ENCODE measurements at places on chromosomes 16 and 17. TPM values are rescaled to one million over a fixed set of nuclear protein-coding genes. Genes with fewer than 3 reads are reported as not detected.

DNA sequence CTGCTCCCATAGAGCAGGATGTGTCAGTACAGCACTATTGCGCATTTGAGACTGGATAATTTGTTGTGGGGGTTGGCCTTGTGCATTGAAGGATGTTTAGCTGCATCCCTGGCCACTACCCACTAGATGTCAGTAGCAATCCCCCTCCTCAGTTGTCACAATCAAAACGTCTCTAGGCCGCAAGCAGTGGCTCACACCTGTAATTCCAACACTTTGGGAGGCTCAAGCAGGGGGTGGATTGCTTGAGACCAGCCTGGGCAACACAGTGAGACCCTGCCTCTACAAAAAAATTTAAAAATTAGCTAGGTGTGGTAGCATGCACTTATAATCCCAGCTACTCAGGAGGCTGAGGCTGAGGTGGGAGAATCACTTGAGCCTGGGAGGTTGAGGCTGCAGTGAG is 48.4 kb downstream of the CENPV start:
- DNase-seq, result no peak
- no peak overlapping the region for H3K4me3 ChIP-seq
- H3K36me3 ChIP-seq, result no peaks in the 10 kb centered on the region
- no peaks in the 10 kb centered on the region for H3K27me3 ChIP-seq
- H3K4me1 ChIP-seq, result no peaks in the 10 kb centered on the region

GRCh38 chr17:11308531-11308930 is 67.5 kb downstream of the SHISA6 start:
- H3K27me3 ChIP-seq, result no peaks in the 10 kb centered on the region
- no peaks in the 10 kb centered on the region for H3K36me3 ChIP-seq
- DNase-seq, result peak; percentile 78
- peaks cover 7% of the 10 kb centered on the region for H3K4me1 ChIP-seq

- H3K27ac ChIP-seq, result no peak overlapping the region
- no peaks in the 10 kb centered on the region for H3K36me3 ChIP-seq
- no peak for DNase-seq
- H3K4me1 ChIP-seq, result no peaks in the 10 kb centered on the region
- no peak overlapping the region for H3K4me3 ChIP-seq
Observed at GRCh38 chr17:72631568-72631948, 460.9 kb downstream of the SLC39A11 start.

GRCh38 chr17:44345454-44346026 is 438 bp downstream of the GRN start:
- no peak for DNase-seq
- H3K4me1 ChIP-seq, result peaks cover 32% of the 10 kb centered on the region

PHOSPHO1 gene
- 1.4 TPM for total RNA-seq

GRCh38 chr17:7312432-7313087 is 2.6 kb downstream of the GPS2 start:
- H3K4me3 ChIP-seq, result no peak overlapping the region
- peaks cover 49% of the 10 kb centered on the region for H3K36me3 ChIP-seq
- peaks cover 56% of the 10 kb centered on the region for H3K4me1 ChIP-seq

- H3K4me1 ChIP-seq, result no peaks in the 10 kb centered on the region
- no peak for DNase-seq
- H3K27me3 ChIP-seq, result no peaks in the 10 kb centered on the region
- H3K36me3 ChIP-seq, result peaks cover 73% of the 10 kb centered on the region
Observed at GRCh38 chr17:4154201-4154600, 11.2 kb downstream of the CYB5D2 start.

TLCD1 gene
- 1.0 TPM for total RNA-seq

DNA sequence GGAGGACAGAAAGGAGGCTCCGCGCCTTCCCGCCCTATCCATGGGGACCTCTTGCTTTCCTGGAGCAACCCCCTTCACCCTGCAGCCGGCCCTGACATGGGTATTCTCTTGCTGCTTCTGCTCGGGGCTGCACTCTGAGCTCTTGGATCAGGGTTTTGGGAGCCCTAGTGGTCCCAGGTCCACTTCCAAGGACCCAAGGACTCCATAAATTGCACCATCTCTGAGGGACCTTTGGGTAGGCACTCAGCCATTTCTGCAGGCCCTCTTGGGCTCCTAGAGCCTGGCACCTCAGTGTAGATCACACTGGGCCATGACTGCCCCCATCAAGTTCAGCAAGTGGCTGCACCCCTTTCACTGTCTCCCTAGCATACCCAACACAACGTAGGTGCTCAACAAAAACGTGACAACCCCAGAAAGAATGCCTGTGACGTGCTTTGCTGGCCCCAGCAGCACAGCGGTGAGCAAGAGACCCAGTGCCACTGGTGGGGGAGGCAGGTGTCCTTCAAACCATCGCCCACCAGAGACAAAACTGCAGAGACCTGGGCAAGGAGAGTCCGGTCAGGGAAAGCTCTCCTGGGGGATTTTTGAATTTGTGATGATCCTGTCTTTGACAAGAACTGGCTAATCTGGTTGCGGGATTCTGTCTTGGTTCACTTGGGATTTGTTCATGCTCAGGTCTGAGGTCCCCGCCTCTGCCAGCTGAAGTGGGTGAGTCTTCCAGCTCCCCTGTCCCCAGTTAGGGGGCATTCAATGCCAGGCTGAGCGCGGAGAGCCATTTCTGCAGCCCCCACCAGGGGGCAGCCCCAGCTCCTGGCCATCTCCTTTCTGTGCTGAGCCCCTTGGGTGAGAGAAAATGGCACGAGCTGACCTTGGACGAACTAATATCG is 2.5 kb upstream of the RAB11FIP4 start:
- DNase-seq, result no peak
- H3K27ac ChIP-seq, result no peak overlapping the region
- H3K27me3 ChIP-seq, result peaks cover 21% of the 10 kb centered on the region
- no peaks in the 10 kb centered on the region for H3K36me3 ChIP-seq

- H3K27me3 ChIP-seq, result no peaks in the 10 kb centered on the region
- H3K4me3 ChIP-seq, result no peak overlapping the region
- no peak for DNase-seq
- H3K36me3 ChIP-seq, result no peaks in the 10 kb centered on the region
- H3K27ac ChIP-seq, result no peak overlapping the region
Observed at GRCh38 chr17:12856416-12856815, 67.1 kb downstream of the ARHGAP44 start.

DNA sequence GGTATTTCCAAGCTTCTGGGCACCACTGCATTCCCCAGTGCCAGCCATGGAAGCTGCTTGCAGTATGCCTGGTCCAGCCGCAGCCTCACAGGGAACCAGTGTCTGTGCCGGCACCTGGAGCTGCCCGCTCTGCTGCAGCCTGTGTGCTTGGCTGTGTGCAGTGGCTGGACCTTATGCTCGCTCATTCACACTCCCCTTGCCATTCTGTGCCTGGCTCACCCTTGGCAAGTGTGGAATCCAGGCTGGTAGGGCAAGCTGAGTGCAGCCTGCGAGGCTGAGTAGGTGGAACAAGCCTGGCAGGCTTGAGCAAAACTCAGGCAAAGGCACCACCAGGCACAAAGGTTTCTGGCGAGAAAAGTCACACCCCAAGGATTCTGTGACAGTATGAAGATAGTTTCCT is 144.0 kb downstream of the MYO1D start:
- H3K4me3 ChIP-seq, result no peak overlapping the region
- no peaks in the 10 kb centered on the region for H3K4me1 ChIP-seq
- H3K27ac ChIP-seq, result no peak overlapping the region
- H3K36me3 ChIP-seq, result peaks cover 4% of the 10 kb centered on the region

CDH3 gene
- 0.83 TPM for total RNA-seq

GRCh38 chr17:68603027-68603426 is 1.9 kb upstream of the FAM20A start:
- H3K27me3 ChIP-seq, result peaks cover 5% of the 10 kb centered on the region
- peak; percentile 90 for DNase-seq
- peak overlapping the region; percentile 64 for H3K27ac ChIP-seq
- H3K4me3 ChIP-seq, result no peak overlapping the region
- H3K36me3 ChIP-seq, result no peaks in the 10 kb centered on the region
- H3K4me1 ChIP-seq, result peaks cover 20% of the 10 kb centered on the region

All from esophagus muscularis mucosa (tissue), 4 donors.